NCI-H146 (cell line): ENCODE measurements at places on chromosomes 5 and 9.

DNA sequence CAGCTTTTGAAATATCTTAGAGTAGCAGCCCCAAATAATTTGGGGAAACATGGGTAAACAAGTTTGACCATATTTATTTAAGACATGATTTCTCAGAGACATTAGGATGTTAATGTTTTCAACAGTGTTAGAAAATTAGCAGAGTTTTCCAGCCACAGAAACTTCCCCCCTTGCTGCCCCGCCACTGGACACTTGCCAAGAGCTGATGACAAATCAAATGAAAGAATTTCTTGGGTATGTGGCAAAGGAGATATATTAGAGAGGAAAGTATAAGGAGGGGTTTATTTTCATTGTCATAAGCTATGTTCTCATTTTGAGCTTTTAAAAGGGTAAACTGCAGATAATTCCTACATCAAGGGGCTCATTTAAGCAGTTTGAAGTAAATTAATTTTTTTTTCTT is 15.9 kb downstream of the GABRA1 start:
- no peak for DNase-seq

GRCh38 chr5:79694652-79695051 is 5.0 kb downstream of the CMYA5 start:
- DNase-seq: no peak

- DNase-seq: no peak
These were observed 5.1 kb upstream of the HEXB start for GRCh38 chr5:74679966-74680365.

GRCh38 chr9:20312732-20313131 is 309.6 kb downstream of the MLLT3 start:
- no peak for DNase-seq

GRCh38 chr5:138900281-138900965 is 25.3 kb upstream of the LRRTM2 start:
- no peak for DNase-seq

- DNase-seq: no peak
These were observed 18.6 kb upstream of the NKD2 start for GRCh38 chr5:989961-990530.

GRCh38 chr9:137385061-137385655 is 37.8 kb downstream of the EXD3 start:
- no peak for DNase-seq

DNA sequence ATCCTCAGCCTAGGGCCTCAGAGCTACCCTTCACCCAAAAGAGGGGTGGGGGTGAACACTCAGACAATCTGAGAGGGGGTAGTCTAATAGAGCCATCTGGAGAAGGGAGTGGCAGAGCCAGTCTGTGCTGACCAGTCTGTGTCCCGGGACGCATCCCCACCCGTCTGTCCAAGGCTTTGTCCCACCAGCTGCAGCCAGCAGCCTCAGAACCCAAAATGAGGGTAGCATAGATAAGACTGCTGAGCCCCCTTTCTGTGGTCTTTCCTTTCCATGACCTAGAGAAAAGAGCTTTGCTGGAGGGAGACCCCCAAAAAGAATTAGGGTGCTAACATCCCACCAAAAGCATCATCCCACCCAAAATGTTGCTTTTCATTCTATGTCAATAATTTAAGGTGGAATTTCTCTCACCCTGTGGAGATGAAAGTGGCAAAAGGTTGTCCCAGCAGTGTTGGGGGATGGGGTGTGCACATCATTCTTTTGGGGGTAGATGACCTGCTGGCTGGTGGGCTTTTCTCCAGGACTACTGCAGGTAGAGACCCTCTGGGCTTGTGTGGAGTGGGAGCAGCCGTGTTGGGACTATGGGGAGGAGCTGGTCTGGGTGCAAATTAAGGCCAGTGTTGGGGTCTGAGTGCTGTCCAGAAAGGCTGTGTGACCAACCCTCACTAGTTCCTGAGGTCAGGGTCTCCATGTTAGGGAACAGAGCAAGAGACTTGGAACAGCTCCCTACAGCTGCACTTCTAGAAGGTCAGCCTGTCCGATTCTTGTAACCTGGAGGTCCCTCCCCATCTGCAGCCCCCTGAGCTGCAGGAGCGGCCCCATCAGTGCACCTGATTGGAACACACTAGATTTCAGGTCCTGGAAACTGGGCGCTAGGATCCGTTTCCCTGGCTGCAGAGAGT is 19.9 kb downstream of the URM1 start:
- DNase-seq: no peak

GRCh38 chr5:138629392-138629791 is 54.2 kb upstream of the HSPA9 start:
- DNase-seq: no peak

DNA sequence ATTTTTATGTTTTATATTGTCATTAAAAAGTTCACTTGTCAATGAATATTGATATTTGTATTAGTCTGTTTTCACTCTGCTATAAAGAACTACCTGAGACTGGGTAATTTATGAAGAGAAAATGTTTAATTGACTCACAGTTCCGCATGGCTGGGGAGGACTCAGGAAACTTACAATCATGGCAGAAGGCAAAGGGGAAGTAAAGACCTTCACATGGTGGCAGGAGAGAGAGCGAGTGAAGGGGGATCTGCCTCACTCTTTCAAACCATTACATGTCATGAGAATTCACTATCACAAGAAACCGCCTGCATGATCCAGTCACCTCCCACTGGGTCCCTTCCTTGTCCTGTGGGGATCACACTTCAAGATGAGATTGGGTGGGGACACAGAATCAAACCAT is 27.4 kb downstream of the SRD5A1 start:
- DNase-seq: no peak

GRCh38 chr5:9538504-9538903 is 7.4 kb downstream of the SEMA5A start:
- DNase-seq: no peak
